CD4-positive, alpha-beta memory T cell (primary cell): ENCODE measurements at places on chromosomes 16 and 17. TPM values are rescaled to one million over a fixed set of nuclear protein-coding genes. Genes with fewer than 3 reads are reported as not detected.

FN3KRP gene
- total RNA-seq: 36.6 TPM

KRT33B gene
- total RNA-seq: not detected

C16orf74 gene
- 13.6 TPM for total RNA-seq

IRF8 gene
- 1.5 TPM for total RNA-seq

FOXC2 gene
- total RNA-seq: not detected

PRR29 gene
- total RNA-seq: 1.0 TPM

CISD3 gene
- total RNA-seq: 12.5 TPM

KRT12 gene
- not detected for total RNA-seq

LPO gene
- not detected for total RNA-seq

ASGR1 gene
- total RNA-seq: not detected

ATAD5 gene
- 4.2 TPM for total RNA-seq

DLX4 gene
- 1.2 TPM for total RNA-seq

DNA sequence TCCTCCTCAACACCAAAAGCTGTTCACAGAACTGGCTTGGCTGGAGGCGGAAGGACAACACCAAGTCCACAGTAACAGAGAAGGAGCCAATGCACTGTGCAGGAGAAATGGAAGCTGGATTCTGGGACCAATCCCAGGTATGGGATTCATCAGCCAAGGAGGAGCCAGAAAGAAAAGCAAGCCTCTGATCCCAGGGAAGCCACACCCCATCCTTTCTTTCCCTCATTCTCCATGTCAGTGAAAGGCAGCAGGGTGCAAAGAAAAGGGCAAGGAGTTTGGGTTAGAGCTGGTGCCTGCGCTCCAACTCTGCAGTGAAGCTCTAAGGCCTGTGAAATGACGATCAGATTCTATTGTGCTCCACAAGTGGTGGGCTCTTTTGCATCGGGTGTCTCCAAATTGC lies 11.0 kb downstream of the DCAKD start:
- DNase-seq: no peak
- no peaks in the 10 kb centered on the region for H3K36me3 ChIP-seq
- no peaks in the 10 kb centered on the region for H3K4me1 ChIP-seq
- no peak overlapping the region for H3K4me3 ChIP-seq
- H3K27ac ChIP-seq: no peak overlapping the region

DNA sequence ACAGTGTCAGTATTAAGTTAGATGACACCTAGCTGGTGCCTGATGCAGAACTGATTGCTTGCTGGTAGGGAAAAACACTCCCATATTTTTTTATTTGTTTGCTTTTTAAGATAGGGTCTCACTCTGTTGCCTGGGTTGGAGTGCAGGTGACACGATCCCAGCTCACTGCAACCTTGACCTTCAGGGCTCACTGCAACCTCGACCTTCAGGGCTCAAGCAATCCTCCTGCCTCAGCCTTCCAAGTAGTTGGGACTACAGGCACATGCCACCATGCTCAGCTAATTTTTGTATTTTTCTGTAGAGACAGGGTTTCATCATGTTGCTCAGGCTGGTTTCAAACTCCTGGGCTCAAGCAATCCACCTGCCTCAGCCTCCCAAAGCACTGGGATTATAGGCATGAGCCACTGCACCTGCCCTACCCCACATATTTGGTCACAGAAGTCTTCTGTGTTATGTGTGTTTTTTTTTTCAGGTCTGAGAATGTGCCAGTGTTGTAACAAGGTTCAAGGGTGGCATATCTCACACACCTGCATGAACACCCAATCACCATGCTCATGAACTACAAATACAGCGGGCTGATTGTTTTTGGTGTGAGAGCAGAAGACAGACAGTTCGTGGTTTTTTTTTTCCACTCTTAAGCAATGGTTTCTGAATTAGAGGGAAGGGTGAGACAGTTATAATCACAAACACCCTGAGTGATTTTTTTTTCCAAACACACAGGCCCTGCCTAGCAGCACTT lies 22.8 kb downstream of the SPAG9 start:
- DNase-seq: no peak
- no peak overlapping the region for H3K4me3 ChIP-seq
- no peaks in the 10 kb centered on the region for H3K27me3 ChIP-seq
- no peaks in the 10 kb centered on the region for H3K36me3 ChIP-seq

DNA sequence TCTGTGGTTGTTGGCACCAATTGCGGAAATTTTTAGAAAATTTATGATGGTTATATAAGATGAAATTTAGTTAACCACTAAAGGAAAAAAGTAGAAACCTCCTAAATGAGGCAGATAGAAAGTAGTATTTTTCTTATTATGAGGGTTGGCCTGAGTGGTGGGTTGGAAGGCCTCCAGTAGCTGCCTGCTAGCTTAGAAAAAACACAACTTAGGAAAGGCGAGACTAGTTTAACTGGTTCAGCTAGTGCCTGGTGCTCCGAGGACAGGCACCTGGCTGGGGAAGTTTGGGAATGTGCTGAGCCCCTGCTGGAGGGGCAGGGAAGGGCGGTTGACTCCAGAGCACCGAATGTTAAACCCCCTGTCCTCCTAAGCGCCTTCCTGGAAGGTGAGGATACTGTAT lies 19.9 kb downstream of the LDHD start:
- H3K27me3 ChIP-seq: no peaks in the 10 kb centered on the region
- no peak for DNase-seq
- H3K4me1 ChIP-seq: peaks cover 44% of the 10 kb centered on the region
- H3K4me3 ChIP-seq: no peak overlapping the region
- H3K36me3 ChIP-seq: no peaks in the 10 kb centered on the region

GRCh38 chr16:3881499-3881990 lies 1.0 kb upstream of the CREBBP start:
- no peaks in the 10 kb centered on the region for H3K36me3 ChIP-seq
- no peak overlapping the region for H3K4me3 ChIP-seq
- no peak for DNase-seq
- H3K27me3 ChIP-seq: no peaks in the 10 kb centered on the region

GRCh38 chr17:67648032-67648905 lies 69.5 kb upstream of the NOL11 start:
- peaks cover under 1% of the 10 kb centered on the region for H3K36me3 ChIP-seq
- H3K27me3 ChIP-seq: no peaks in the 10 kb centered on the region
- no peaks in the 10 kb centered on the region for H3K4me1 ChIP-seq
- DNase-seq: no peak

GRCh38 chr16:24349320-24349719 lies 93.2 kb downstream of the CACNG3 start:
- H3K36me3 ChIP-seq: no peaks in the 10 kb centered on the region
- DNase-seq: no peak

DNA sequence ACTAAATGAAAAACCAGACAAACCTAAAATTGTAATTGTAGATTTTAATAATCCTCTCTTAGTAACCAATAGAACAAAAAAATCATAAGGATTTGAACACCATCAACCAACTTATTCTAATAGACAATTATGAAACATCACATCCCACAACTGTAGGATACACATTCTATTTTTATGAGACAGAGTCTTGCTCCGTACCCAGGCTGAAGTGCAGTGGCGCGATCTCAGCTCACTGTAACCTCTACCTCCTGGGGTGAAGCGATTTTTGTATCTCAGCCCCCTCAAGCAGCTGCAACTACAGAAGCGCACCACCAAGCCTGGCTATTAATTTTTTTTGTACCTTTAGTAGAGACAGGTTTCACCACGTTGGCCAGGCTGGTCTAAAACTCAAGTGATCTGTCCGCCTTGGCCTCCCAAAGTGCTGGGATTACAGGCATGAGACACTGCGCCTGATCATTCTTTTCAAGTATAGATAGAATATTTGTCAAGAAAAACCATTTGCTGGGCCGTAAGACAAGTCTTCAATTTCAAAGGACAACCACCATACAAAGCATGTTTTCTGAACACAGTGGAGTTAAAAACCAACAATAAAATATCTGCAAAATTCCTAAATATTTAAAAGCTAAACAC lies 49.8 kb downstream of the CREBBP start:
- H3K4me1 ChIP-seq: peaks cover 33% of the 10 kb centered on the region
- no peak overlapping the region for H3K27ac ChIP-seq
- H3K36me3 ChIP-seq: no peaks in the 10 kb centered on the region
- no peak overlapping the region for H3K4me3 ChIP-seq
- H3K27me3 ChIP-seq: no peaks in the 10 kb centered on the region
- DNase-seq: no peak

GRCh38 chr16:12184419-12184917 lies 207.9 kb downstream of the SNX29 start:
- no peaks in the 10 kb centered on the region for H3K4me1 ChIP-seq
- no peaks in the 10 kb centered on the region for H3K36me3 ChIP-seq
- no peaks in the 10 kb centered on the region for H3K27me3 ChIP-seq
- H3K4me3 ChIP-seq: no peak overlapping the region
- no peak overlapping the region for H3K27ac ChIP-seq

- H3K4me3 ChIP-seq: no peak overlapping the region
- DNase-seq: no peak
- H3K27ac ChIP-seq: peak overlapping the region; percentile 20
- no peaks in the 10 kb centered on the region for H3K27me3 ChIP-seq
- H3K4me1 ChIP-seq: peaks cover 100% of the 10 kb centered on the region
Measured at GRCh38 chr17:14199601-14200000, 37.1 kb downstream of the CDRT15 start.

DNA sequence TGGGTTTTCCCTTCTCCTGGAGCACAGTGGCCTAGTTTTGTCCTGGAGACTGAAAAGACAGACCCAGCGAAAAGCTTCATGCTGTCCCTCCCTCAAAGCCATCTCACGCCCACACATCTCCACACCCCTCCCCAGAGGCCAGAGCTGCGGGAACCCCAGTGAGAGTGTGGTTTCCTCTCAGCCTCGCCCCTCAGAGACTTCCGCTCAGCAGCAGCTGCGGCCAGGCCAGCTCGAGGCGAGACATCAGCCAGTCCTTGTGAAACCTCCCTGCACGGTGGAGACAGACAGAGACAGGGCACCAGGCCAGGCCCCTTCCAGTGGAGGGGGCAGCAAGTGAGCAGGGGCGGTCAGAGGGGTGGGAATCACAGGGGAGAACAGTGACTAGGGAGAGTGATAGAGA lies 77.0 kb upstream of the TNRC6C start:
- H3K36me3 ChIP-seq: no peaks in the 10 kb centered on the region
- peak overlapping the region; percentile 99 for H3K27ac ChIP-seq
- peak; percentile 73 for DNase-seq
- peak overlapping the region; percentile 39 for H3K4me3 ChIP-seq
- no peaks in the 10 kb centered on the region for H3K27me3 ChIP-seq
- peaks cover 89% of the 10 kb centered on the region for H3K4me1 ChIP-seq

DNA sequence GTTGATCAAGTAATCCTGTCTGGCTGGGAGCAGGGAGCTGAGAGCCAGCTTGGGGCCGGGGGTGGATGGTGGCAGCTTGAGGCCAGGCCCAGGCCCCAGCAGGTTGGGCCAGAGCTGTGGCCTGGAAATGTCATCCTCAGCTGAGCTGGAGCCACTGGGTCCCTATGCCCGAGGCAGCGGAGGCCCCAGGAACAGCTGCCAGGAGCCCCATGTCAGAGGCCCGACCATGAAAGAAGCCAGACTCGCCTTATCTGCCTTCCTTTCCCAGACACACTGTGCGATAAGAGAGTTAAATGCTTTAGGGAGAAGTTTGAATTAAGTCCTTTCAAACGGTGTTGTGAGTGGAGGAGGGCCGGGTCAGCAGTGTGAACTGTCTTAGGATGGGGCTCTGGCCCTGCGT lies 3.5 kb downstream of the SMTNL2 start:
- H3K27ac ChIP-seq: no peak overlapping the region
- no peak overlapping the region for H3K4me3 ChIP-seq
- H3K27me3 ChIP-seq: peaks cover 10% of the 10 kb centered on the region

GRCh38 chr17:74520790-74521480 lies 10.3 kb downstream of the CD300LB start:
- H3K4me3 ChIP-seq: no peak overlapping the region
- peaks cover 6% of the 10 kb centered on the region for H3K27me3 ChIP-seq
- no peak overlapping the region for H3K27ac ChIP-seq
- no peaks in the 10 kb centered on the region for H3K4me1 ChIP-seq
- H3K36me3 ChIP-seq: no peaks in the 10 kb centered on the region

GRCh38 chr16:62475573-62475972 lies 439.3 kb upstream of the CDH8 start:
- no peaks in the 10 kb centered on the region for H3K36me3 ChIP-seq
- no peak overlapping the region for H3K4me3 ChIP-seq
- H3K4me1 ChIP-seq: no peaks in the 10 kb centered on the region
- no peak overlapping the region for H3K27ac ChIP-seq
- no peak for DNase-seq
- no peaks in the 10 kb centered on the region for H3K27me3 ChIP-seq

DNA sequence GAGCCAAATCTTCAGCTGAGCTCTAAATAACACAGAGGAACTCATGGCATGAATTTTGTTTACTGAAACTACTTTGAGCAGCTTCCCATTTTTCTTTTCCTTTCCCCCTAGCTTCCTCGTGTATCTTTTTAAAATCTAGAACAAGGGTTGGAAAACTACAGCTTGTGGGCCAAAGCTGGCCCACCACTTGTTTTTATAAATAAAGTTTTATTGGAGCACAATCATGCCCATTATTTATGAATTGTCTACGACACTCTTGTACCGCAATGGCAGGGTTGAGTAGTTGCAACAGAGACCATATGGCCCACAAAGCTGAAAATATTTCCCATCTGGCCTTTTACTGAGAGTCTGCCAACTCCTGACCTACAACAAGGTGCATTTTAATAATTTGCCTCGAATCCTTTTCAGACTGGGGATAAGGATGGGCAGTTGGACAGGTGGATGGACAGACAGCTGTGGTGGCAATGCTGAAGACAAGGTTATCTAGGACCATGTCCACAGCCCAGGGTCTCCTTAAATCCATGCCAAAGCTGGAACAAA lies 87.7 kb downstream of the RMI2 start:
- no peaks in the 10 kb centered on the region for H3K4me1 ChIP-seq
- no peak for DNase-seq
- no peaks in the 10 kb centered on the region for H3K36me3 ChIP-seq
- no peak overlapping the region for H3K4me3 ChIP-seq
- H3K27me3 ChIP-seq: no peaks in the 10 kb centered on the region

DNA sequence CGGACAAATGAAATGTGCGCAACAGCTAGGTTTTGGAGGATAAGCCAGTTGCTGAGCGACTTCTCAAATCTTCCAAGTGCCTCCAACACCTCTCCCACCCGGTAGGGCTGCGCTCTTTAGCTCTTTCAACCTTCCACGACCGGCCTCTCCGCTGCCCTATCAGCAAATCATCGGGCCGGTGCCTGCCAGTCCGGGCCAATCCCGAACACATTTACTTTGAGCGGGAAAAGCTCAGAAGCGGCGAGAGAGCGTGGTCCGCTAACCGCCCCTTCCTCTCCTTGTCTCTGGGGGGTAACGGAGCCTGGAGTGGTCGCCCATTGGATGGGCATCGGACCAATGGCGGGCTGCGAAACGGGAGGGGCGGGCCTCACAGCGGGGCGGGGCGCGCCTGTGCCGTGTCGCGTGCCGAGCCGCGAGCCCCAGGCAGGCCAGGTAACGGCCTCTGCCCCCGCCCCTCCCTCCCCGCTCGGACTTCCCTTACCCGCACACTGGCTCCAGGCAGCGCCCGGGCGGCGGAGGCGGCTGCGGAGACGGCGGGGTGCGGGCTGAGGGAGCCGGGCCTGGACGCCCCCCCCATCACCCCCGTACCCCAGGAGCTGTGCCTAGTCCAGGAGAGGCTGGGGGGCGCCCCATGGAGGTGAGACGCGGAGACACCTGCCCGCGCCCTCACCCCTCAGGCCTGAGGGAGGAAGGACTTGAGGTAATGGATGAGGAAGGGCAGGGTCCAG lies at the start of gene MEIOC:
Gene MEIOC (plus strand): TSS at position 486 of the 728 bp plus-strand sequence. CDS start 146 bp downstream, at position 632.
- DNase-seq: no peak
- no peak within 1 kb of the TSS for H3K27ac ChIP-seq
- no peaks in the 10 kb centered on the region for H3K4me1 ChIP-seq
- H3K36me3 ChIP-seq: no peaks in the 10 kb centered on the region
- no peak within 1 kb of the TSS for H3K4me3 ChIP-seq

- H3K4me1 ChIP-seq: peaks cover 8% of the 10 kb centered on the region
- H3K36me3 ChIP-seq: no peaks in the 10 kb centered on the region
- H3K4me3 ChIP-seq: no peak overlapping the region
- H3K27ac ChIP-seq: no peak overlapping the region
- no peak for DNase-seq
- H3K27me3 ChIP-seq: no peaks in the 10 kb centered on the region
Measured at GRCh38 chr17:81044764-81045589, 10.0 kb downstream of the BAIAP2 start.
